ENCODE measurements at places on chromosomes 3 and 15. TPM values are rescaled to one million over a fixed set of nuclear protein-coding genes. Genes with fewer than 3 reads are reported as not detected.

The CSTA gene
- 0.43 TPM for total RNA-seq

The MST1R gene
- 5.4 TPM for total RNA-seq

The IFRD2 gene
- total RNA-seq = 94.6 TPM

The SLC2A2 gene
- not detected for total RNA-seq

The SLC28A2 gene
- not detected for total RNA-seq

The CCR5 gene
- total RNA-seq = not detected

The SEMA3B gene
- 9.7 TPM for total RNA-seq

The GCSAM gene
- not detected for total RNA-seq

The DLL4 gene
- total RNA-seq = 1.4 TPM

The CD200R1 gene
- 0.06 TPM for total RNA-seq

The EXOSC7 gene
- 43.4 TPM for total RNA-seq

The STRIT1 gene
- not detected for total RNA-seq

The MED12L gene
- total RNA-seq = 0.68 TPM

The SLC28A1 gene
- not detected for total RNA-seq

The LIPC gene
- total RNA-seq = 0.16 TPM

The FGF12 gene
- total RNA-seq = 0.60 TPM

The GOLGA8B gene
- total RNA-seq = 15.8 TPM

The FBN1 gene
- total RNA-seq = 6.8 TPM

The CHRM5 gene
- total RNA-seq = 0.06 TPM

The TGM5 gene
- not detected for total RNA-seq

The AGBL1 gene
- not detected for total RNA-seq

The GOLGA8K gene
- 0.56 TPM for total RNA-seq
